Omental fat pad (tissue), 4 donors: ENCODE measurements at places on chromosomes 3 and 15.
A peak's percentile ranks its signal among the peaks of the same experiment; 100 is the strongest.

GRCh38 chr3:12328132-12328836, 39.4 kb downstream of the PPARG start:
- DNase-seq = no peak

- DNase-seq = no peak
These were observed 3.9 kb upstream of the ARPP21 start for GRCh38 chr3:35635407-35635806.

GRCh38 chr3:177190756-177191681, 6.3 kb downstream of the TBL1XR1 start:
- no peak for DNase-seq

GRCh38 chr3:154034797-154035330, 86.3 kb upstream of the ARHGEF26 start:
- DNase-seq = no peak

DNA sequence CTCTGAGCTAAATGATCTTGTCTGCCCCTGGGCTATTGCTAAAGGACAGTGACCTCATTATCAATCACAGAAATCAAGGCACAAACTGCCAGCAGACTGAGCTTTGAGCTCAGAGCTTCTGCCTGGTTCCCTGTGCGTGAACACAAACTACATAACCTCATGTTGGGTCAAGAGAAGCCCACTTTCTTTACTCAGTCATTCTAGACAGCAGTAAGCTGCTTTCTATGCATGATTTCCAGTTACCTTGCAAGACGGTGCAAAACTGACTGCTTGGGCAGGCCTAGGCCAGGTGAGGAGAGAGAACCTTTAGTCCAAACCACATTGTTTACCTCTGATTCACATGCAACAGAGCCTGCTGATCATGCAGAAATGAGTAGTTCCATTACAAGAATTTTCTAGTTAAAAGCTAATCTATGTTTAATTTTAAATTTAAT, 75.1 kb downstream of the ARRDC4 start:
- no peak for DNase-seq

DNA sequence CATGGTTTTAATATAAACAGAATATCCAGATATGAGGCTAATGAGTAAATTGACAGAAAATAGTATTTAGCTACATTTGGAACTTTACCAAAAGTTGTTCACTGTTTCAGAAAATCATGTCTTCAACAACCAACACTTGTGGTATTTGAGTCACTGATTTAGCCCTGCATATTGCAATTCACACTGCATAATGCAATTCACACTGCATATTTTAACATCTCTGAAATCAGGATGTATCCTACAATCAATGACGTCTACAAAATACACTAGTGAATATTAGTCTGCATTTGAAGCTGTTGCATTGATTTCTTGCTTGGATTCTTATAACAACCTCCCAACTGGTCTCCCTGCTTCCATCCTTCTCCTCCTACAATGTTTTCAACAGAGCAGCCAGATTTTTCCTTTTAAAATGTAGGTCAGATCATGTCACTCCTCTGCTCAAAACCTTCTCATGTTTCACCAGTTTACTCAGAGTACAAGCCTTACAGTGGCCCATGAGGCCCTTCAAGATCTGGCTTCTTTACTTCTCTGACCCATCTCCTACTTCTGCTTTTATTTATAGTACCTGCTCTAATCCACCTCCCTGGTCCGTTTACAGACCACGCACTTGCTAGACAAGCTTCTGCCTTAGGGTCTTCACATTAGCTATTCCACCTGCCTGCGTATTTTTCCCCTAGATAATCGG, 11.4 kb upstream of the RAB11A start:
- no peak for DNase-seq

DNA sequence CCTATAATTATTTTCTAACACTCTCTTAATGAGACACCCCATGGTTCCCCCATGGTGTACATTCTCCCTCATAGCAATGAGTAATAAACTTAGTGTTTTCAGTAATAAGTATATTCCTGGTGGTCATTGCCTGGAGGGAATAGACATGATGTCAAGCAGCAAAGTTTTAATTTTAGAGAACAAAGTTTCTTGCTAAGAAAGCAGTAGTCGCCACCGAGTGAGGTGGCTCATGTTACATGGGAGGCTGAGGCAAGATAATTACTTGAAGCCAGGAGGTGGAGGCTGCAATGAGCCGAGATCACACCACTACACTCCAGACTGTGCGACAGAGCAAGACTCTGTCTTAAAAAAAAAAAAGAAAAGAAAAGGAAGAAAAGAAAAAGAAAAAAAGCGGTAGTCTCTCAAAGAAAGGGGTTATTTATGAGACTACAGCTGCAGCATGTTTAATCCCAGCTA, 2.4 kb upstream of the ELP6 start:
- no peak for DNase-seq

DNA sequence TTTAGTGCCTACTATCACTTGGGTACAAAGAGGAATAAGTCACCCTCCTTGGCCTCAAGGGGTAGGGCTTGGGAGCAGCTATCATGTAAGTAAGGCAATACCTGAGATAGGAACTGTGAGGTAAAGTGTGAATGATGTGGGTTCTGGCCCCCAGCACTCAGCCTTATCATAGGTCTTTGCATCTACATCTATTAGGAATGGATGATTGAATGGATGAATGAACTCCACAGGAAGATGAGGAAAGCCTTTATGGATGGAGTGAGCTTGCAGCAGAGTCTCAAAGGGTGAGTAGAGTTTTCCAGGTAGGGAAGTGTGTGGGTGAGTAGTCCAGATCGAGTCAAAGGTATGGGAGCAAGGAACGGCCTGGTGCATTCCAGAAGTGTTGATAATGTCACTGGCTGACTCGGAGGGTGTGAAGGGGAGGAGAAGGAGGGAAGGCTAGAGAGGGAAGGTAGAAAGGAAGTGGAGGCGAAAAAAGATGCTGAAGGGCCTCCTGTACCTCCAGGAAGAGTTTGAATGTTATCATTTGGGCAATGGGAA, 13.1 kb upstream of the ABHD2 start:
- no peak for DNase-seq

GRCh38 chr3:46566040-46566641, at the start of gene LRRC2:
TSS of gene LRRC2 (minus strand) at chr3:46566302. CDS start at chr3:46551591, 14,711 bp downstream.
- DNase-seq = no peak

GRCh38 chr15:79689030-79689429, 207.8 kb downstream of the MTHFS start:
- no peak for DNase-seq

- no peak for DNase-seq
These were observed 143.3 kb upstream of the WNT5A start for GRCh38 chr3:55630280-55630920.

GRCh38 chr3:97131476-97131875, 317.1 kb downstream of the EPHA6 start:
- DNase-seq = no peak

DNA sequence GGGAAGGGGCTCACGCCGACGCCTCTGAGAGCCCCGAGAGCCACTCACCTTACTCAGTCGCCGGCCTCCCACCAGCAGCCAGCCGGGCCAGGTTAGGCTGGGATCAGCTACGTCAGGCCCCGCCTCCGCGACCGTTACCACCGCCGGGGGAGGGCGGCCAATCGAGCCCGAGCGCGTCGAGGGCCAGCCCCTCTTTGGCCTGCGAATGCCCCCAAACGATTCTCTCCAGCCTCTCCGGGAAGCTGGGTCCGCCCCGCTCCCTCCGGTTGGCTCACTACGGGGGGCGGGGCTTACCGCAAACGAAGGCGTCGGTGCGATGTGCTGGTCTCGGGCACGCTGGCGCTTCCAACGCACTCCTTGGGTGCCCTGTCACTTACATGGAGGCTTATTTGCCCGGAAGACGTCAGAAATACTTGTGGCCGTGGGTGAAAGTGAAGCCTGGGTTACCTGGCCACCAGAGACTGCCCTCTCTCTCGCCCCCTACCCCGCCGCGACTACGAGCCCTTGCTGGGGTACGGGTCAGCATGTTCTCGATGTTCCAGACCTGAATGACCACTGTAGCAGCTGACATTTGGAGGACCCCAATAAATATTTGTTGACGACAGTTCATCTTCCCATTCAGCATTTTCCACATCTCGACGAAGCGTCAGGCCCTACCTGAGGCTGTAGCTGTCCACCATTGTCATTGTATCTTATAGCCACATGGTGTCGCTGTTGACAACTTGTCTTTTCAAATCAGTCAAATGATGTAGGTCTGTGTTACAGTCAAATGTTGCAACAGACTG, at the start of gene CEP70:
CEP70 (minus strand) TSS at position 111 of the 785 bp plus-strand sequence. CDS start 21,333 bp downstream, outside the sequence.
- DNase-seq = peak; percentile 88

- DNase-seq = no peak
These were observed 58.4 kb downstream of the PPARG start for GRCh38 chr3:12347301-12347700.

GRCh38 chr15:41774882-41775417, 666 bp downstream of the MAPKBP1 start:
- no peak for DNase-seq

DNA sequence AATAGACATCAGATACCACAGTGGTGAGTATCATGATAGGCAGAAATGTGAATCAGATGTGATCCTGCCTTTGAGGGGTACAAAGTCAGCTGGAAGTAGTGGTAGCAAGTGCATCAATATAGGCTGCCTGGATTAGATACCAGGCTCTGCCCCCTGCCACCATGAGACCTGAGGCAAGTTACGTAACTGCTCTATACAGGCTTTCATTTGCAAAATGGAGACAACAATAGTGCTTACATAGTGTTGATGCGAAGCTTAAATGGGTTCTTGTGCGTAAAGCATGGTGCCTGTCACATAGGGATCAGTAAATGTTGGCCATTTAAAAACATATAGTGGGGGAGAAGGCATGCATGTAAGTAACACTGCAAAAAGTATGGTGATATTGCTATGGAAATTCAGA, 158.0 kb downstream of the RYR3 start:
- no peak for DNase-seq

GRCh38 chr3:80097674-80098073, 329.9 kb upstream of the ROBO1 start:
- no peak for DNase-seq
